Activated B cell treated with CpG ODN at 0.5 μM for 24 hours (primary cell): ENCODE measurements at places on chromosomes 2 and 18. TPM values are rescaled to one million over a fixed set of nuclear protein-coding genes. Genes with fewer than 3 reads are reported as not detected.

DNA sequence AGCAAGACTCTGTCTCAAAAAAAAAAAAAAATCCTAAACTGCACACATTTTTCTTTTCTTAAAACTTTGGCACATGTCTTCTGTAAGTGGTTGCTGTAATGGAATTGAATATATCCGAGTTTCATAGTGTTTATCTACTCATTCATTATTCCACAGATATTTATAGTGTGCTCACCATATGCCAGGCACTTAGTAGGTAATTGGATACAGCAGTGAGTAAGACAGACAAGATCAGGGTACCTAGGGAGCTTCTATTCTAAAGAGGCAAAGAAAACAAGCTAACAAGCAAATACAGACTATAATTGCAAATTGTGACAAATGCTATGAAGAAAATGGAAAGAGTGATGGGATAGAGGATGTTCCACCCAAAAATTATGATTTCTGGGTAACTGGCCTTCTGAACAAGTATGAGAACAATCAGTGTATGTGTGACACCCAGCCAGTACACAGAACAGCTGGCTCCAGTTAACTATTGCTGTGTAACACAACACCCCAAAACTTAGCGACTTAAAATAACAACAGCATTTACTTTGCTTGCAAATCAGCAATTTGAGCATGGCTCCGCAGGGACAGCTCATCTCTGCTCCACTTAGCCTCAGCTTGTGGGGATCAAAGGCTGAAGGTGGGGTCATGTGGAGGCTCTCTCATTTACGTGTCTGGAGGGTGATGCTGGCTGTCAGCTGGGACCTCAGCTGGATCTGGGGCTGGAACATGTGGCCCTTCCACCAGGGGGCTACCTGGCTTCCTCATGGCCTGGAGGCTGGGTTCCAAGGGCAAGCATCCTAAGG, 224.9 kb downstream of the INSIG2 start:
- peaks cover 34% of the 10 kb centered on the region for H3K27me3 ChIP-seq
- DNase-seq, result no peak
- no peak overlapping the region for H3K4me3 ChIP-seq
- no peak overlapping the region for H3K27ac ChIP-seq
- H3K36me3 ChIP-seq, result no peaks in the 10 kb centered on the region
- peaks cover 2% of the 10 kb centered on the region for H3K4me1 ChIP-seq

DNA sequence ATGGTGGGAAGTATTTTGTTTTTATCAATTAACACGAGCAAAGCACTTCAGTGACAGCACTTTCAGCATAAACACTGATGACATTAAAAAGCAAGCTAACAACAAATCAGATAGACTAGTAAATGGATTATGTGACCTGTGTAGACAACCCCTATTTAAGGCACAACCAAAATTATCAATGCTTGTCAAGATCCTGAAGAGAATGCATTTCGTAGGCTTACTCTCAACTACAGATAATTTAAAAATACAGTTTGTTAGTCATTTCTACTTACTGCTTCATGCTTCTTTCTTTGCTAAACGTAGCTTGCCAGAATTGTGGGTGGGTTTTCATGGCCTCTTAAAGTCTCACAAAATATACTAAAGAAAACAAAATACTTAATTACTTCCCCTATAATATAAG, 3.4 kb downstream of the CSRNP3 start:
- DNase-seq, result no peak
- peaks cover 3% of the 10 kb centered on the region for H3K27me3 ChIP-seq
- no peak overlapping the region for H3K27ac ChIP-seq
- no peak overlapping the region for H3K4me3 ChIP-seq
- H3K36me3 ChIP-seq, result no peaks in the 10 kb centered on the region

LMAN1 gene
- total RNA-seq, result 33.5 and 40.3 TPM in 2 replicates

UGT1A5 gene
- not detected in 2 replicates for total RNA-seq

DNA sequence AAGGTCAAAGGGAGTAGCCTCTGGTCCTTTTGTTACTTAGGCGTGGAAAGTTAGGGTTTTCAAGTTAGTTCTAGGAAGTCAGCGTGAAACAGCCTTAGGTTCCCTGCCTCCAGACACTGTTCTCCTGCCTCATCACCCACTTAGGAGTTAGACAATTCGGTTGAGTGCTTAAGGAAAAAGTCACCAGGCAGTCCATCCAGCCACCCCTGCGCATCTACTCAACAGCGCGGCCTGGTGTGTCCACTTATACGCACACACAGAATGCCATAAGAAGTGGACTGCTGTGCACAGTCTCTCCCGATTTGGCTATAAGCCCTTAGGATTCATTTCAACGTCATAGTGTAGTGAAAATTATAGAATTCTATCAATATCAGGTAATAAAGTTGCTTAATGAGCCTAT, 470.8 kb upstream of the TNP1 start:
- H3K27me3 ChIP-seq, result peaks cover 32% of the 10 kb centered on the region
- H3K27ac ChIP-seq, result no peak overlapping the region
- no peak for DNase-seq
- H3K36me3 ChIP-seq, result peaks cover under 1% of the 10 kb centered on the region
- H3K4me3 ChIP-seq, result no peak overlapping the region
- no peaks in the 10 kb centered on the region for H3K4me1 ChIP-seq

DNA sequence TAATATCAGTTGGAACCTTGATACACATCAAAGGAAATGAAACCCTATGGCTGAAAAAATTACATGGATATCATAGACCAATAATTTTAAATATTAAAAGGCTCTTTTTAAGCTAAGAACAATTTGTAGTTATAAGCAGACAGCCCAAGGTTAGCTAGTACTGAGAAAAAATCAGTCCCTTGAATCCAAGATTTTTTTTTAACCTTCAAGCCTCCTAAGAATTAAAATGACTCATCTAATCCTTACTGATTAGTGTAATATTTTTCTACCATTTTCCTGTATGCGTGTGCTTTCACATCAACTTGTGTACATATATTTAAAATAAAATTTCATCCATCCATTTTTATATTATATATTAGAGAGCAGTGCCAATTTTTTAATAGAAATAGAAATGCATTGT, 1004.9 kb upstream of the ZEB2 start:
- no peaks in the 10 kb centered on the region for H3K36me3 ChIP-seq
- peaks cover 2% of the 10 kb centered on the region for H3K4me1 ChIP-seq
- no peak for DNase-seq
- no peaks in the 10 kb centered on the region for H3K27me3 ChIP-seq

QPCT gene
- 1.9 and 2.1 TPM in 2 replicates for total RNA-seq

LIMS3 gene
- 0.24 TPM in 1 of 2 replicates, not detected in the other for total RNA-seq

DNA sequence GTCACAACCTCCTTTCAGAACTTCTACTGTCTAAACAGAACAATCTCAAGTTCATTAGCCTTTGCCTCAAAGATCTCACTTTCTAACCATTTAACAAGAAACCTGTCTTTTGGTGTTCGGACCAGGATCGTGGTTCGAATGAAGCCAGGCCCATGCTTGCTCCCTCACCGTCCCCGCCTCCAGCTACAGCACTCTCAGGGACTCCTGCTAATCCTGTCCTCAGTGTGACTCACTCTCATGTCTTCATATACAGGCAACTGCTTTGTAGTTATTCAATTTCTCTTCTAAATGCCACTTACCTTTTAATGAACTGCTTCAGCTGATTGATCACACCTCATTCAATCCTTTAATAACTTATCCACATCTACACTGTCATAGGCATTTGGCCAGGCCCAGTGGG, 15.8 kb downstream of the SERTAD2 start:
- H3K27ac ChIP-seq, result peak overlapping the region; percentile 94
- H3K4me1 ChIP-seq, result peaks cover 88% of the 10 kb centered on the region
- peak overlapping the region; percentile 68 for H3K4me3 ChIP-seq
- H3K36me3 ChIP-seq, result peaks cover 42% of the 10 kb centered on the region
- no peak for DNase-seq
- H3K27me3 ChIP-seq, result no peaks in the 10 kb centered on the region

UGT1A10 gene
- not detected in 2 replicates for total RNA-seq

TRIM43 gene
- total RNA-seq, result not detected in 2 replicates

DNA sequence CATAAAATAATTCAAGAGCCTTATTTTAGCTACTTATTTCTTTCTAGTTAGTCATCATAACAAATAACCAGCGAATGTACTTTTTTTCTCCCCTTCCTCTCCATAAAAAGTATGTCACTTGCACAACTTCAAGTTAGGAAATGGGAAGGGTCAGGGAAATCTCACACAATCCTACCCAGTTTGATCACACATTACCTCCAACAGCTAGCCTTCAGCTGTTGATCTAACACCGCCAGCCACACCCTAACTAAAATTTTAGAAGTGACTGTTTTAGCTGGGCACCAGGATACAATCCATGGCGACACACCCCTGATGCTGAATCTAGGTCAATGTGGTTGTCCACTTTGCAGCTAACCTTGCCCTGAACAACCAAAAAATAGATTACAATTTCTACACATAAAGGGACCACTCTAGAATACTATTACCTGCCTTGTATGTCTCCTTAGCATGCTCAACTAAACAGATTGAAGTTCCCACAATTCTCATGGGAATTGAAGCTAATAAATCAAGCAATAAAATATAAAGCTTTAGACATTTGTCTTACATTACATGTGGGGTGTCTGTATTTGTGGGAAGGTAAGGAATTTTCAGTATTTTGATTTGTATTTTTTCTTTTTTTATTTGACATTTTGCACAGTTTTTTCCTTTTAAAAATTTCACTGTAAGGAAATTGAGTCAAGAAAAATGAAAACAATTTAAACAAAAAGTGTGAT, 7.3 kb upstream of the COL3A1 start:
- H3K27ac ChIP-seq, result no peak overlapping the region

FKBP7 gene
- 0.44 and 0.64 TPM in 2 replicates for total RNA-seq

GRCh38 chr2:14188446-14188845, 444.1 kb upstream of the LRATD1 start:
- no peaks in the 10 kb centered on the region for H3K27me3 ChIP-seq
- no peaks in the 10 kb centered on the region for H3K36me3 ChIP-seq
- H3K27ac ChIP-seq, result no peak overlapping the region
- H3K4me3 ChIP-seq, result no peak overlapping the region
- no peak for DNase-seq

GRCh38 chr2:36594849-36595248, 3.1 kb downstream of the FEZ2 start:
- H3K4me1 ChIP-seq, result peaks cover 31% of the 10 kb centered on the region
- H3K27me3 ChIP-seq, result no peaks in the 10 kb centered on the region
- H3K4me3 ChIP-seq, result no peak overlapping the region
- no peak for DNase-seq

LHCGR gene
- not detected in 2 replicates for total RNA-seq

MRO gene
- total RNA-seq, result not detected in 2 replicates

- H3K27ac ChIP-seq, result no peak overlapping the region
Measured at GRCh38 chr18:66013969-66014368, 263.2 kb downstream of the CDH7 start.

DNAJC5G gene
- not detected in 2 replicates for total RNA-seq
